Stimulated activated CD8-positive, alpha-beta memory T cell treated with anti-CD3 and anti-CD28 coated beads, Interleukin-4, amount 100 ng/mL, for 48 hours (primary cell): ENCODE measurements at places on chromosomes 6 and 20.

- no peak for DNase-seq
These were observed 650 bp upstream of the TTK start for GRCh38 chr6:80003826-80004172.

GRCh38 chr6:83182114-83182513, 11.0 kb downstream of the PGM3 start:
- DNase-seq, result no peak

DNA sequence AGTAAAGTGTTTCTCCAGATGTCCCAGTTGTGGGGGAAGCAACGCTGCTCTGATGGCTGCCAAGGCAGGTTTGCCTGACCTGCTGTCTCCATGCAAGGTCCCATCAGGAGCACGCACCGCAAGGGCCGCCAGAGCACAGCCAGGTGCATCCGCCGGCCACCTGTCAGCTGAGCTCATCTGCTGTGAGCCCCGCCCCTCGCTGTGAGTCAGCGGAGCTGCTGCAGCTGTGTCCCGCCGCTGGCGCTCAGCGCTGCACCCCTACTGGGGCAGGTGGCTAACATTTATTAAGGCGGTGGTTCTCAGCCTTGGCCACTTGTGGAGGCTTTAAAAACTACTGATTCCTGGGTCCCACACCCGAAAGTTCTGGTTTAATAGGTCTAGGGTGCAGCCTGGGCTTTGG, 225.7 kb downstream of the UST start:
- DNase-seq, result peak; percentile 43

DNA sequence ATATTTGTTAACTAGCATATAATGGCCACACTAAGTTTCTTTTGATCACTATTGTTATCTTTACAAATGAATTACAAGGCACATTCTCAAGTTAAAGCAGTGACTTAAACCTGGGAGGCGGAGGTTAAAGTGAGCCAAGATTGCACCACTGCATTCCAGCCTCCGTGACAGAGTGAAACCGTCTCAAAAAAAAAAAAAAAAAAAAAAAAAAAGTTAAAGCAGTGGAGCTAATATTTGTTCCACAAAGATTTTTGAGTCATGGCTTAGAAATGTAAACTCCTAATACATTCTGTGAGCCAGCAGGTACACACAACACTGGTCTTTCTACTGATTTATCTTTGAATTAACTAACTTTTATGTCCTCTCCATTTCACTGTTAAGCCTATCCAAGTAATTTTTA, 221.7 kb upstream of the HTR1E start:
- no peak for DNase-seq

DNA sequence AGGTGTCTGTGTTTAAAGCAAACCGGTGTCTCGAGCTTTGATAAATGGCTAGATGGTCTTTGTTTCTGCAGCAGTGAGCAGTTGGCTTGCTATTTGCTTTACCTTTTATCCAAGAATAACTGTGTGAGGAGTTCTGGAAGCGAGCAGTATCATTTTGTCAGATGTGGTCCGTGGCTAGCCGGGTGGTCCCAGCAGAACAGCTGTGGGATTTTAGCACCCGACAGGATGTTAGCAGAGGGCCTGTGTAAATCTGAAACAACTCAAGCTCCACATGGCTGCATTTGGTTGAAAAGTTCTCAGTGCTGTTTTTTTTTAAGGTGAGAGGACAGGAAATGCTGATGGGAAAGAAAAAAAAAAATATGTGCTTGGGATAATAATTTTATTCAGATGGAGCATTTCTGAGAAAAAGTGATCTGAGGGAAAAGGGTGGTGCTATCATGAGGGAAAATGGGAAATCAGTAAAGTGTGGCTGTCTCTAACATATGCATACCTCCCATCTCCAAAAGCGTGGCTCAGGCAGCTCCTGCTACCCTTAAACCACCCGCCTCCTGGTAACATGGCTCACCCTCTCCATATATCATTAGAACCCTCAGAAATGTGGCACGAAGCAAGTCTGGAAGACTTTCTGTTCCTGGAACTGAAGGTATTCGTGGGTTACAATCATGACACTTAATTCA, 215.4 kb downstream of the TSHZ2 start:
- no peak for DNase-seq

DNA sequence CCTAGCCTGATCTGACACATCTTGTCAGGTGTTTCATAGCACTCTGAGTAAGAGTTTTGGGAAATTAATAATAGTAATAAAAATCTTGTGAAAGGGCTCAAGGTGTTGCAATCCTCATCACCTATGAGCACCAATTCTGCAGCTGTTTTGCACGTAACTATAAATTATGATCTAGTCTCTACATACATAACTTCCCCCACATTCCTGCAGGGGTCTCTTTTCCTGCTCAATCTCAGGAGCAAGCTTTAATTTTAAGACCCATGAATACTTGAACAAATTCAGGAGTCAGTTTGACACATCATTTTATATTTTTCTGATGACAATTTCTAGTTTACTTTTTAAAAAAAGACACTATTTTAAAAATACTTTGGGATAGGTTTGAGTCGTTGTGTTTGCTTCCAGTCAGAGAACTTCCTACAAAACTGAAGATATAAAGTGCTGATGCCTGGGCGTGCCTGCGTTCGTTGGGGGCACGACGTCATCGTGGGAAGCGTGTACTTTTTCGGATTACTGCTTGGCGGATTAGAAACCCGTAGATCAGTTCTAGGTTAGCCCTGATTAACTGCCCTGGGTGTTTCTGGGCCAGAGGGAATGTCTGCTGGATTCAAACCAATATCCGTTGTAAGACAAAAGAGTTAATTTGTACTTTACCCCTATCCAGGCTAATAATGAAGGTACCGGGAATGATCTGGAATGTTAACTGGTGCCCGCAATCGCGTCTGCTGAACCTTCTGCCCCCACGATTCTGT, 1.0 kb upstream of the E2F3 start:
- peak; percentile 69 for DNase-seq

- DNase-seq, result no peak
These were observed 13.2 kb downstream of the CRYBG1 start for GRCh38 chr6:106373502-106374239.

- no peak for DNase-seq
These were observed 255.8 kb downstream of the HDGFL1 start for GRCh38 chr6:22825210-22825609.

DNA sequence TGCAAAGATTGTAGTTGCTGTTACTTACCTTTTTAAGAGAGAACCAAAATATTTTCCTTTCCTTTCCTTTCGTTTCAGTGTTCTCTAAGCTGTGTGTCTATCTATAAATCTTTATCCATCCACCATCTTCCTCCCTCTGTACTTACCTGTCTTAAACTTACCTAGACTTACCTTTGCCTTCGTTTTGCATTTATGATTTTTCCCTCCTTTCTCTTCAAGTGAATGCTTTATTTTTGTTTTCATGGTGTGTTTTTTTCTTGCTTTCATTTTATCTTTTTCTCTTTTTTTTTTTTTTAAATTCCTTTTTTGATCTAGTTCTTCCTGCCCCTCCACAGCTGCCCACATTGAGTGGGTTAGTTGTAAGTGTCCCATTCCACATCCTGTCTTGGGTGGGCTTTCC, 26.2 kb downstream of the ARID1B start:
- DNase-seq, result no peak
